Stimulated activated CD4-positive, alpha-beta T cell treated with anti-CD3 and anti-CD28 coated beads, Interleukin-2, amount 100 ng/mL, for 24 hours (primary cell): ENCODE measurements at places on chromosomes 3 and 15.

DNA sequence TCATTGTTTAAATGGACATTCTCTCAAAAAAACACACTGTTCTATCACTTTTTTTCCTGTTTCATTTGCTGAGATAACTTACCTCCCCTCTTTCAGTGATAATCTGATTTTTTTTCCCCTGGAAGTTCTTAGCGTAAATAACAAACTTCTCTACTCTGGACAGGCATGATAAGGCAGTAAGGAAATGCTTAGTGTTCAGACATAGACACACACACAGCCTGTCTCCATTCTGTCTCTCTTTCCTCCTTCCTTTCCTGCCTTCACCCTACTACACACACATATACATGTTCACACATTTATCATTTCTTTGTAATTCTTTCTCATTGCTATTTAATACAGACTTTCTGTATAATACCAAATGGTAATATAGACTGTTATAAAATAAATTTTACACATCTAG is 470.8 kb upstream of the ROBO1 start:
- no peak for DNase-seq

DNA sequence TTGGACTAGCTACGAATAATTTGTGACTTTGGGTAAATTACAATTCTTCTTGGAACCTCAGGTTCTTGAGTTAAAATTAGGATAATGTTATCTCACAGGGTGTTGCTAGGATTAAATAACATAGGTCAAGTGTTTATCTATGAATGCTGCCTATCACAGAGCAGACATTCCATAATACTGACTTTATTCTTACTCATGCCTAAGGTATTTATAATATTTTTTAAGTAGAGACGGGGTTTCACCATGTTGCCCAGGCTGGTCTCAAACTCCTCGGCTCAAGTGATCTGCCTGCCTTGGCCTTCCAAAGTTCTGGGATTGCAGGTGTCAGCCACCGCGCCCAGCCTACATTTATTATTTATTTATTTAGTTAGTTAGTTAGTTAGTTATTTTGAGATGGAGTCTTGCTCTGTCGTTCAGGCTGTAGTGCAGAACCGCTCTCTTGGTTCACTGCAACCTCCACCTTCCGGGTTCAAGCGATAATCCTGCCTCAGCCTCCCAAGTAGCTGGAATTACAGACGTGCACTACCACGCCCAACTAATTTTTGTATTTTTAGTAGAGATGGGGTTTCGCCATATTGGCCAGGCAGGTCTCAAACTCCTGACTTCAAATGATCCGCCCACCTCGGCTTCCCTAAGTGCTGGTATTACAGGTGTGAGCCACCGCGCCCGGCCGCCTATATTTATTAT is 741 bp upstream of the ZNF106 start:
- no peak for DNase-seq

- no peak for DNase-seq
Measured at GRCh38 chr3:151219056-151219455, 16.0 kb upstream of the GPR171 start.

DNA sequence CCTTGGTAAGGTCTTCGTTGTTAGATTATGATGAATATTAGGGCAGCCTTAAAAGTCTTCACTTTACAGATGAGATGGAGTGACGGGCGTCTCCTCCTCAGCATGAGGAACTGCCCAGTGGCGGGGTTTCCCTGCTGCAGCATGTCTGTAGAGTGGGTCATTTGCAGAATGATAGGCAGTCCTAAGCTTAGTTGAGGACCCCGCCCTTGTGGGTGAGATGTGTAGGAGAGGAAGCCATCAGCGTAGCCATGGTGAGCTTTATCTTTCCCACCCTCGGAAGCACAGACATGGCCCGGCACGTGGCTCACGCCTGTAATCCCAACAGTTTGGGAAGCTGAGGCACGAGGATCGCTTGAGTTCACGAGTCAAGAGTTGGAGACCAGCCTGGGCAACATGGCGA is 877 bp downstream of the NIT2 start:
- DNase-seq, result peak; percentile 24

DNA sequence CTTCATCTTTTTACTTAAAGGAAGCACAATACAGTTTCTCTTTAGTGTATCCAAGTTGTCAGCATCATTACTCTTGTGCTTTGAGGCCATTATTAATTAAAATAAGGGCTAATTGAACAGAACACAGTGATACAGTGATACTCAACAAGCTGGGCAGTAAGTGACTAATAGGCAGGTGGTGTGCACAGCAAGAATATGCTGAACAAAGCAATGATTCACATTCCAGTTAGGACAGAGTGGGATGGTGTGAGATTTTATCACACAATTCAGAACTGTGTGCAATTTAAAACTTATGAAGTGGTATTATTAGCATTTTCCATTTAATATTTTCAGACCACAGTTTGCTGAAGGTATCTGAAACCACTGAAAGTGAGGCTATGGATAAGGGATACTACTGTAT is 116.9 kb downstream of the PLOD2 start:
- DNase-seq, result no peak

GRCh38 chr3:44885618-44886017 is 11.2 kb downstream of the TGM4 start:
- DNase-seq, result no peak

DNA sequence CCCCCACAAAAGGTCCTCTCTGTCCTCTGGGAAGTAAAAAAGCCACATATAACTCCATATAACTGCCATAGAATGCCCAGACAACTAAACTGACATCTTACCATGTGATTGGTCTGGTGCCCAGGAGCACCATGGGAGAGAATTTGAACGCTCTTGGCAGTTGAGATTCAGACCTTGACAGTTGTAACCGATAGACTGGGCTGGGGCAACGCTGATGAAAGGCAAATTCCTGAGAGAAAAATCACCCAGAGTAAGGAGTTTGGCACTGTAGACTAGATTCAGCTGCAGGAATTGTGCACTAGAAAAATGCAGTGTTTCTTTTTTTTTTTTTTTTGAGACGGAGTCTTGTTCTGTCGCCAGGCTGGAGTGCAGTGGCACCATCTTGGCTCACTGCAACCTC is 240.5 kb downstream of the SOX2 start:
- DNase-seq, result no peak

DNA sequence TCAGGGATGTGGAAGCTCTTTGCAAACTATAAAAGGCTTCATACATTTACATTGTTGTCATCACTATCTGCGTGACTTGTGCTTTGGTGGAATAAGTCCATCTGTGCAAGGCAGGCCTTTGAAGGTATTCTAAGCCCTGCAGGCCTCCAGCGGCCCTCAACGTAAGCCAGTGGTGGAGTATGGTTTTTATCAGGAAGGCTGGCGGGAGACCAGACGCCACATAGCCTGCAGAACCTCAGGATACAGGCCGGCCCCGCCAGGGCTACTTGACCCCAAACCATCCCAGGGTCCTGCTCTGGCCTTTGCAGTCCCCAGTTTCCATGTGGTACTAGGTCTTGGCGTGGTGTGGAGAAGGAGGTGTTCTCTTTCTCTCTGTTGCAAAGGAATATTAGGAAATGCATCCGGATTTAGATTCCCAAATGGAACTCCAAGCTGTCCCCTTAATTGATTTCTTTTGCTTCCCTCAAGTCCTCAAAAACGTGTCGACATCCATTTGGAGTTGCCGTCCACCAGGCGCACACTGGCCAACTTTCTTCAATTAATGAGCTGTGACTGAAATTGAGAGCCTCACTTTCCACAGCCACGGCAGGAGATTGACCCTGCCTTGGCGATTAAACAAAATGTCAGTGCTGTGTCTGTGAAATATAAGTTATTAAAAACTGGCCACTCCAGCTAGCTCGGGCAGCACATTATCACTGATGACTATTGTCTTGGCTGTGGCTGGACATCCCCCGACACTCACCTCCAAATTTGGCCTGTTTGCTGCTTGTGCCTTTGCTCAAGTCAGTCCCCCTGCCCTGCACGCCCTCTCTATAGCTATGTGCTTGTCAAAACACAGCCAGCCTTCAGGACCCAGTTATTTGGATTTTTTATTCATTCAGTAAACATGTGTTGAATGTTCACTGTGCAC is 239.8 kb upstream of the TLE3 start:
- DNase-seq, result no peak

- peak; percentile 45 for DNase-seq
Measured at GRCh38 chr3:107430996-107431245, 53.7 kb downstream of the CCDC54 start.

DNA sequence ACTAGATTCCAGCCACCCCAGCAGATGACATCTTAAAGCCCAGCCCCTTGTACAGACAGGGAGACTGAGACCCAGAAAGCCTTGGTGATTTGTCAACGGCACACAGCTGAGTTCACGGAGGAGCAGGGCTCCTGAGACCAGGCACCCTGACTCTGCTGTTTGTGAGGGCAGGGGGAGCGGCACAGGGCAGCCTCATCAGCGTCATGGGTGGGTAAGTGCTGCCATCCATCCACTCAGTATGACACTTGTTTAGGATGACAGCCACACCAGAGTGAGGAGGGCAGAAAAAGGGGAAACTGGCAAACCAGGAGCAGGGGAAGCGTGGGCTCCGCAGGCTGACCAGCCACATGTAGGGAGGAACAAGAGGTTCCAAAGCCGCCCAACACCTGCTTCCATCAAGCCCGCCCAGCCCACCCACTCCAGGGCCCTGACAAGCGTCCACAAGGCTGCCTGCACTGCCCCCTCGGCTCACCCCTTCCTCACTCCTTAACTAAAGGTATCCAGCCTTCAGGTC is 19.9 kb downstream of the RBPMS2 start:
- no peak for DNase-seq

DNA sequence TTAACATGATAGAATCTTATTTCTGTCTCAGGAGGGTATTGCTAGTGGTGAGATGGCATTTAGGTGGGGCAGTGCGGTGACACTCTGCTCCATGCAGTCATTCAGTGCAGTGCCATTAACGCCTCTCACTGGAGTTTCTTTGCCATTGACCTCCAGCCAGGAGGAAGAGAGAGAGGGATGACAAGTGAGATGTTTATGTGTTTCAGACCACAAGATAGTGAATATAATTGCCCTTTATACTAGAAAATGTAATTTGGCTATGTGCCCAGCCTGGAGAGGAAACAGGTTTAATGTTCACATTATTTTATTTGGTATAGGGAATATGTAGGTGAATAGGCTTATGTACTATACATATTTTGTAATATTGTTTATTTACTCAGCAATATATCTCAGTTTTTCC is 84.5 kb downstream of the ZIC1 start:
- DNase-seq, result no peak

GRCh38 chr3:48747706-48748105 is 30.7 kb upstream of the IP6K2 start:
- DNase-seq, result no peak

GRCh38 chr3:194596906-194597305 is 36.3 kb downstream of the TMEM44 start:
- no peak for DNase-seq

DNA sequence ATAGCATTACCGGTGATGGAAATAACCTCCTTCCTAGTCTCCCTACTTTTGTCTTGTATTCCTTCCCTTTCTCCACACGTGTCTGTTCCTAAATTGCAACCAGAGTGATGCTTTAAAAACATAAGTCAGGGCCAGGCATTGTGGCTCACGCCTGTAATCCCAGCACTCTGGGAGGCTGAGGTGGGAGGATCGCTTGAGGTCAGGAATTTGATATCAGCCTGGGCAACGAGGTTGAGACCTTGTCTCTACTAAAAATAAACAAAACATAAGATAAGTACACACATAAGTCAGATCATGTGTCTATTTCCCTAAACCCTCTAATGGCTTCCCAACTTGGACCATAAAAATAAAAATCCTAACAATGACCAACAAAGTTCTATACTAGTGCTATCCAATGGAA is 18.4 kb downstream of the ARMC8 start:
- DNase-seq, result no peak
